Esophagus squamous epithelium (tissue), 5 donors: ENCODE measurements at places on chromosomes 11 and 22.

DNA sequence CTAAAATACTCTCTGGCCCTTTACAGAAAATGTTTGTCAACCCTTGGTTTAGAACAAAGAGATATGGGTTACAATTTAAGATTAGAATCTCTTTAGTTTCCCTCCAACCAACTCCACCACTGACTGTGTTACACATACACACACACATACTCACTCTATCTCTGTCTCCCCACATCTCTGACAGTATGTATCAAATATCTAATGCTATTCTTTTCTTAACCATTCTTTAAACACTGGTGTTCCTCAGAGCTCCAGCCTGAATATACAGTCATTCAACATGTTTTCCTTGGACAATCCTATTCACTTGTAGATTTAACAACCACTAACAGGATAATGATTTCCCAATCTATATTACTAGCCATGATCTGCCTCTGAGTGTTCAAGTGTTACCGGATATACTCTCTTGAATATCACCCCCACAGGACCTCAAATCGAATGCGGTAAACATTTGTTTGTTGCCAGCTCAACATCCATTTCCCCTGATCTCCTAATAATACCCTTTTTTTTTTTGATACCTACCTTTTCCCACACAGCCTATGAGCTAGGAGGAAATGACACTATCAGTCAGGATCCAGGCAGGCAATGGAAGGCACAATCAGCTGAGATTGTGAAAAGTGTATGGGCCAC, 6.1 kb downstream of the MPZL3 start:
- no peak for DNase-seq

DNA sequence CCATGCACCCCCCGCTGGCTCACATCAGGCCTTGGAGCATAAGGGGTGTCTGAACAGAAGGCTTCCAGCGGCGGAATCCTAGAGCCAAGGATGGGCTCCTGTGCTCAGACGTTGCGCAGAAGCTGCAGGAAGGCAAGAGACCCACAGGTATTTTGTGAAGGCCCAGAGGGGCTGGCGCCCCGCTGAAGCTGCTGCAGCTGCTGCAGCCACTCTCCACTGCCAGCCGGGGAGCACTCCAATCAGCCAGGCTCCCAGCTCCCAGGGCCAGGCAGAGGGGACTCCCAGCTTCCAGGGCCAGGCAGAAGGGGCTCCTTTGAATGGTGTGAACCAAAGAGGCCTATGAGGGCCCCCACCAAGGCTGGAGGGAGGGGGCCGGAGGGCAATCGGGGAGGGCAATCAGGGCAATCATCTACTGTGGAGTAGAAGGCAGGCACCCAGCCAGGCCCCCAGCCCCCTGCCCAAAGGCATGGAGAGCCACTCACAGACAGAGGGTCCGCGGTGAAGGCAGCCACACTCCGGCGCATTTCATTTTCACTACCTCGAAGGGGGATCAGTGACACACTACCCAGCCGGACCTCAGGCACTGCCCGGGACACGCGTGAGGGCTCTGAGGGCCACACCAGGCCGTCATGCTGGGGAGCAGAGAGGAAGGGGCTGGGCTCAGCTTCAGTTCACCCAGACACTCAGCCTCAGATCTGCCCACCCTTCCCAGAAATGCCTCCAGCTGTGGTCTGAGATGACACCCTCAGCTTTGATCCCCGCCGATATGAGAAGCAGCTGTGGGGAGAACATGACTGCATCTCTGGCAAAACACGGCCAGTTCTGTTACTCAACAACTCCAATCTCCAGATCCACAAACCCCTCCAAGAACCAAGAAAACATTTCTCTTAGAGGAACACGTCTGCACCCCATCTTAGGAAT, 11.6 kb upstream of the PDE2A start:
- no peak for DNase-seq

DNA sequence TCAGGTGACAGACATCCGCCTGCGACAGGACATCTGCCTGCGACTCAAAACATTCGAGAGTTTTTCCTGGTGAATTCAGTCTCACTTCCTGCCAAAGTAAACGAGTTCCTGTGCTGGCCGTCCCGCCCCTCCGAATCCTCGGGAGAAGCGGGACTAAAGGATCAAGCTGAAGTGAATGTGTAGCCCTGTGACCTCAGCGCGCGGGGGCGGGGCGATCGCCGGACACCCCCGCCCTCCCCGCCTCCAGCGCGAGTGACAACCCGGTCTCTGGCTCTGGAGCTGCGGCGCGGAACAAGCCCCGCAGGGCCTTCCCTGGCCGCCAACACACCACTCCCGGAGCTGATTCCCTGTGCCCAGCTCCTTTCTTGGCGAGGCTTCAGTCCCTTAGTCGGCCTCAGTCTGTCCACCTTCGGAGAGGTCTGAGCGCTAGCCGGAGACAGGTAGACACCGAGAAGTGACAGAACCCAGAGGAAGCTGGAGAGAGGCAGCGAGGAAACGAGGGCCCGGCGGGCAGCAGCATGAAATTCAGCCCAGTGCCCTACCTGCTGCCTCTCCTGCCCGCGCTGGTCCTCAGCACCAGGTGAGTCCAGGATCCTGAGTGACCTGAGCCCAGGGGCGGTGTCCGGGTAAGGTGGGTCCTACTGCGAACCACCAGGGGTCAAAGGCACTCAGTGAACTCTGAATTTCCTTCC, 766.4 kb upstream of the LUZP2 start:
- no peak for DNase-seq

GRCh38 chr22:28151151-28151816, 232.2 kb upstream of the PITPNB start:
- DNase-seq = no peak

- no peak for DNase-seq
These were observed 13.4 kb upstream of the ST14 start for GRCh38 chr11:130145975-130146776.
